ENCODE measurements at places on chromosomes 3 and 15.

- DNase-seq: no peak
Measured at GRCh38 chr3:121739902-121740301, 9.6 kb downstream of the GOLGB1 start.

DNA sequence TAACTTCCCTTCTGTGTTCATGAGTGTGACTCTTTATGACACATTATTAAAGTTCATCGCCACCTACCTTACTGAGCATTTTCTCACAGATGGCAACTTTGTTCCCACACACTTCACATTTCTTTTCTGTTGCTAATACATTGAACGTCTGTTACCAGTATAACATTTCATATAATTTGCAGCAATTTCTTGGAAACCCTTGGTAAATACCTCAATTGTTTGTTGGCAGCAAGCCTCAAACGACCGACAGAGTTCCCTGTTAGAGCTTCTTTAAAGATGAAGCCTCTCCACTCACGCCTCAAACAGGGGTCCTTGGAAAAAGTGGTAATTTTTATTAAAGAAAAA, 3.2 kb upstream of the CHSY1 start:
- no peak for DNase-seq

- no peak for DNase-seq
Measured at GRCh38 chr3:166209701-166210100, 372.5 kb upstream of the BCHE start.

DNA sequence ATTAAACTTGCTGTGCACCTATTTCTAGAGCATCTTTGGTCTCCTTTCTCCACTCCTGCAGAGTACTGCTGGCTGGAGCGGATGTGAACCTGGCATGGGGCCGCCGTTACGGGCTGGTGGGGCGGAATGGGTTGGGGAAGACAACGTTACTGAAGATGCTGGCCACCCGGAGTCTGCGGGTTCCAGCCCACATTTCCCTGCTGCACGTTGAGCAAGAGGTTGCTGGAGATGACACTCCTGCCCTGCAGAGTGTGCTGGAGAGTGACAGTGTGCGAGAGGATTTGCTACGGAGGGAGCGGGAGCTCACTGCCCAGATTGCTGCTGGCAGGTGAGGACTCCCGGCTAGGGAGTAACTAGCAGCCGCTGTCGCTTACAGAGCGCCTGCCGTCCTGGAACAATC, 2.1 kb downstream of the ABCF3 start:
- DNase-seq: no peak

GRCh38 chr3:189710620-189711402, 79.6 kb downstream of the TP63 start:
- no peak for DNase-seq

GRCh38 chr15:29678504-29679034, 143.7 kb downstream of the TJP1 start:
- no peak for DNase-seq

DNA sequence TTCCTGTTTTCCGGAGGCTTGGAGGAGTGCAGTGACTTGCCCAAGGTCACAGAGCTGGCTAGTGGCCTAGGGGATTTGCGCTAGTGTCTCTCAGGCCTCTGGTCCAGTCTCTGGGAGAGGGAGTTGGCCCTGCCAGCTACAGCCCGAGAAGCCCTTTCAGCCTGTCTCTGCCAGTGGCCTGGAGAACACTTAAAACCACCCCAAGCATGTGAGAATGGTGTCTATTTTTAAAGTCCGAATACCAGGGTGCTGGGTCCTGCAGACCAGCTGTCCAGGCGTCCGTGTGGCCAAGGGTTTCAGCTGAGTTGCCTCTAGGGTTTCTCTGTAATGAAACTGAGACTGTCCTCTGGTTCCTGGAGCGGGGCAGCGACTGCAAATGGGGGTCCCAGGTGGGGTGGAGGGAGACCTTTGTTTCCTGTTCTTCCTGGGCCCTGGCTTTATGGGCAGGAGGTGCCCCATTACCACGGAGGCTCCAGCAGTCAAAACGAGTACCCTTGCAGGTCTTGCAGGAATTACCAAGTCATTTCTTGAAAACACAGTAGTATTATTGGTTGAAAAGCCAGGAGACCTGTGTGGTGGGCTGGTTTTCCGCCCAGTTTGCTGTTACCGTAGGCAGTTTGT, 2.2 kb downstream of the CAND2 start:
- DNase-seq: no peak

DNA sequence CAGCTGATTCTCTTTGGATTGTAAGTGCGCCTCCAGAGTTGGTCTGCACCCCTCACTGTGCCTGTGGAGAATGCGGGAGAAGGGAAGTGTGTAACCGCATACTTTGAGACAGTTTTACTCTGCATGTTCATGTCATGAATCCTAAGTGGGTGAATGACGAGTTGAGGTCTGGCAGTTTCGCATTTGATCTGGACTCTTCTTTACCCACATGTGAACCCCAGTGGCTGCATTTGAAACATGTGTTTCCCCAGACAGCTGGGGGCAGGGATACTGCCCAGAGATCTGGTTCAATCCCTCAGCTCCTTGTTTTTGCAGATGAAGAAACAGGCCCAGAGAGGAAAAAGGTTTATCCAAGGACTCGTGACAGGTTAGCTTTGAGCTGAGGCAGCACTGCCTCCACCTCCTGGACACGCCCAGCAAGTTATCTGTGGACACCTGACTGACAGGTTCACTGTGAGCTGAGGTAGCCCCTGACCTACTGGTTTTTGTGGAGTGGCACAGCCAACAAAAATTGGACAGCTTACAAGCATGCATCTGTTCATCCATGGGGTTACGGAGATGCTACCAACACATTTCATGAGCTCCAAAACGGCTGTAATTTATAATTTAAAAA, 207.3 kb downstream of the XXYLT1 start:
- no peak for DNase-seq

DNA sequence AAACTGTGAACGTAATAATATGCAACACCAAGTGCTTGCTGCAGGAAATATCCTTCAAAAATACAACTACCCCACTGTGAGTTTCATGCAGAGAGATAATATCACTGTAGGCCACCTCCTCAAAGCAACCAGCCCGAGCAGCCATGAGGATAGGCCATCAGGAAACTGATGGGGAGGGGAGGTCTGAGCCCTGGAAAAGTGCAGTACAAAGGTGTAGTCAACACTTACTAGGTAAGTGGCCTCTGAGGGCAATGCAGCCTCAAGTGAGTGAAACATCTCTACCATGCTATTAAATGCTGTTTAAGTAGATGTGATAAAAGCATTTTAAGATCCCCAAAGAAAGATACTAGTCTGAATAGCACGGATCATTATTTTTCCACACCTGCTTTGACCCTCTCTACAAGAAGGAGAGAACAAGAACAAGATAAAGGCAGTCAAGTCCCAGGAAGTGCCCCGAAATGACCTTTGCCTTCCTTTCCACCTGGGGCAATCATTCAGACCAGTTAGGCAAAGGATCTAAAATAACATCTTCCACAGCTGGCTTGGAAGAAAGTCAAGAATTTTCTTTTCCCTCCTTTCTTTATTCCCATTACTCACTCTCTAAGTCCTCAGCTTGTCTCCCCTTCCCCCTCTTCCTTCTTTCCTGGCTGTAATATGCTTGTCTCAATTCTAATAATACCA, 62.8 kb downstream of the FMN1 start:
- no peak for DNase-seq

- no peak for DNase-seq
Measured at GRCh38 chr3:72739531-72740466, 108.4 kb downstream of the SHQ1 start.

DNA sequence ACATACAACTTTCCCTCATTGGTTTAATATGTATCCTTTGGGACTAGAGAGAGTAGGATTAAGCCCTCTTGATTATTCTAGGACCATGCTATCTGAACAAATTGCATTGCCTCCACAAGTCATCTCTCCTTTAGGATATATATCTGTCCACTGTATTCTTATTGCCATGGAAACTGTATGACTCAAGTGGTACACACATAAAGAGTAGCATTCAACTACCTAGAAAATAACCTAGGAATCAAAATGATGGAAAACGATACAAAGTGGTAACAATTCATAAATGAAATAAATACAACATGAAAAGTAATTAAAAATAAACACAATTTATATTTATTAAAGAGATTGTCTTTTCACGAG, 212.1 kb upstream of the P2RY1 start:
- no peak for DNase-seq

DNA sequence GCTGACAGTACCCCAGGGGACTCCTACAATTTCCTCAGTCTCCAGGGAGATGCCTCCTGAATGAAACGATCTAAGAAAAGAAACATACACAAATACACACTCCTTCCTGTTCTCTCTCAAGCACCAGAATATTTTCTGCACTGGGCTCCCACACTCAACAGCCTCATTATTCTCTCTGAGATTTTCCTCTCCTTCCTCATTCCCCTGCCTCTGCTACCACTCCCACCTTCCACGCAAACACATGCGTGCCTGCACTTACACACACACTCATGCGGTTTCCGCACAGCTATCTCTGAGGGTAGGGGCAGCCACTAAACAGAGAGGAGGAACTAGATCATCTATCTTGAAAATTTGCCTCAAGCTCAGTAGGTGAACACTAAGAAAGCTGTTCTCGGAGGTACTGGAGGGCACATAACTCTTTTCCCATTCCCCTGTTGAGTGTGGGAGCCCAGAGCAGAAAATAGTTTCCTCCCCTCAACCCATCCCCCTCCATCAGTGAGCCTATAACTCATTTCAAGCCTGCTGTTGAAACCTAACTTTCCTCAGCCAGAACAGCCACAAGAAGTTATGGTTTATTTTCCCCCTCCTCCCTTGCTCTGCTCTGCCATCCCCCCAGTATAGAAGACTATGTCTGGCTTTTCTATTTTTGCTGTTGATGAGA, 30.5 kb upstream of the TIPARP start:
- no peak for DNase-seq

- DNase-seq: no peak
Measured at GRCh38 chr3:116037954-116038911, 407.1 kb downstream of the LSAMP start.

- no peak for DNase-seq
Measured at GRCh38 chr15:38455092-38455491, 1.2 kb downstream of the FAM98B start.

- peak; percentile 84 for DNase-seq
Measured at GRCh38 chr3:4888913-4889846, 90.1 kb upstream of the BHLHE40 start.

- peak; percentile 79 for DNase-seq
Measured at GRCh38 chr15:73950831-73951561, 24.7 kb downstream of the LOXL1 start.

GRCh38 chr3:141308588-141309218, 59.6 kb upstream of the ZBTB38 start:
- no peak for DNase-seq

GRCh38 chr3:142029052-142029642, 120.2 kb downstream of the TFDP2 start:
- no peak for DNase-seq

DNA sequence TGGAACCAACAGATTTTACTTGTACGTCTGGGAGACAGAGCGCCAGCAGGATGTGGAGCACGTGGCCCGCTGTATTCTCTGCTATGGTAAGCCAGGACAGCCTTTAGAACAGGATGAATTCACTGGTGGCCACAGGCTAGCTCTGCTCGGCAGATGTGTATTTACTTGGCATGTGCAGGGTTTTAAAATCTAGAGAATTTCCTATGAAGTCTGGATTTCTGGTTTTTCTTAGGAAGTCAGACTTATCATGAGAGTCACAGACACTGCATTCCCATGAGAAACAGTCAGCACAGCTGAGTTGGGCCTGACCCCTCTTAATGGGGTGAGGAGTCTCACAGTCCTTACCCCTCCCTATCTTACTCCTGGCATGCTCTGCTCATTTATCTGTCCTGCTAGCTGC, 84.6 kb upstream of the COL6A5 start:
- DNase-seq: no peak

DNA sequence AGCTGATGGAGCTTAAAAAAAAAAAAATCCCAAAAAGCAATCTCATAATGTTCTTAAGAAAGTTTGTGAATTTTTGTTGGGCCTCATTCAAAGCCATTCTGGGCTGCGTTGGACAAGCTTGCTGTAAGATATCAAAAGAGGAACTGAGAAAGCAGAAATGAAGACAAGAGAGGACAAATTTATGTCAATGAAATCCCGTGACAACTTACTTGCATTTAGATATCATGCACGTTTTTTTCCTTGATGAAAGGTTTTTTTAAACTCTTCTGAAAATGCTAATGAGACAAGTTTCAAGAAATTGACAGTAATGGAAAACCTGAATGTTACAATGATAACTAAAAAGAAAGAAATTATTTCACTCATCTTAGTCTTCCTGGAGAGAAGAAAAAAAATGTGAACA, 662.9 kb downstream of the SQOR start:
- DNase-seq: no peak

DNA sequence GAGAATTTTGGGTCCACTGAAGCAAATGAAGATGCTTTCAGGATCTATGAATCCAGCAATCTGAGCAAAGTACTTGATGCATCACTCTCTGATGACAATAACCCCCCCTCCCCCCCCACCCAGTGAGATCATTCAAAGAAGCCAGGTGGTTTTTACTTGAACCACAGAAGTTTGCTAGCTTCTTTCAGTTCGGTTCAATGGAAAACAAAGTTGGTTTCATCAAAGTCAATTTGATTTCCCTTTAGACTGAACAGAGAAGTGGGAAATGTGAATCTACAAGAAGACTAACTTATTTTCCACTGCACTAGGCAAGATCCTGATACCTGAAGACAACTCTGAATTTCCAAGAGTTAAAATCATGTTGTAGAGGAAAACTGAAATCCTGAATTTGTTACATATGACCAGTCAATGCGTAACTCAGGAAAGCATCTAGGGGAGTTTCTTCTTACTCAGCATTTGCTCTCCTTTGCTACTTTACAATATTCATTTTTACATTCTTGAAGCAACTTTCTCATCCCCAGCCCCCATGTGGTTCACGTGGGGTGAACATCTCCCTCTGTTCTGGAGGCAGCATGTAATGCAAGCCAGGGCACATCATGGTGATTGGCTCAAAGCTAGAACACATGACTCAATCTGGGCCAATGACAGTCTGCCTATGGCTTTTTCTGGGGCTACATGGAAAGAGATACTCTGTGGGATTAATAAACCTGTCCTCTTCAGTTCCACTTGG, 572.6 kb downstream of the FOXP1 start:
- no peak for DNase-seq

DNA sequence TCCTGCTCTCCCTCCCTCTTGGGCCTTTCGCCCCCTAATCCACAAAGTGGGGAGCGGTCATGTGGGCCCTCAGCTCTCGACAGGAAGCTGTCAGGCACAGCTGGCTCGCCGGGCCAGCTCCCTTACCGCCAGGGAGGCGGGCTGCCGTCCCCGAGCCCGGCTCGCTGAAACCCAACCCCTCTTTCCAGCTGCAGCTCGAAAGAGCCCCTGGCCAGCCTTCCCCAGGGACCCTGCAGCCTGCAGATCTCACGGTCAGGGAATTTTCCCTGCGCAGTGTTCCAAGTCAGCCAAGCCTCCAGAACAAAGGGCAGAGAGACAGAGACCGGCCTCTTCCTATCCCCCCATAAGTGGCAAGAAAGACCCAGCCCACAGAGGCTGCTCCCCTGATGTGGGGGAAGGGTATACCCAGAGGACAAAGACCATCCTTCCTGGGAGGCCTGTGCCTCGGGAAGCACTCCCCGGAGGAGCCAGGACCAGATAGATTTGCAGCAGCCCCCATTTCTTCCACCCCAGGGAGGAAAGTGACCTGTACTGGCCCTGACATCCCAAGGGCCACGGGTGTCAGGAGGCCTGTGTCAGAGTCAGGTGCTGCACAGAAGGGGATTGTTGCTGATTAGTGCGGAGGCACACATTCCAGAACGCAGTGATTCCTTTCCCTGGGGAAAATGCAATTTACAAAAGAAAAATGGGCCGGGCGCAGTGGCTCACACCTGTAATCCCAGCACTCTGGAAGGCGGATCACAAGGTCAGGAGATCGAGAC, 32.6 kb downstream of the MAGEF1 start:
- no peak for DNase-seq

- no peak for DNase-seq
Measured at GRCh38 chr3:21159543-21159906, 591.5 kb downstream of the ZNF385D start.

All from natural killer cell treated with Interleukin-12 subunit alpha and Interleukin-12 subunit beta and Interleukin-15 and Interleukin-18, amount 100 ng/mL, for 72 hours (primary cell).